Esophagus squamous epithelium (tissue), 5 donors: ENCODE measurements at places on chromosomes 3 and 15. TPM values are rescaled to one million over a fixed set of nuclear protein-coding genes. Genes with fewer than 3 reads are reported as not detected.

The B3GNT5 gene
- 26.3 TPM for total RNA-seq

The STRIT1 gene
- total RNA-seq, result not detected

DNA sequence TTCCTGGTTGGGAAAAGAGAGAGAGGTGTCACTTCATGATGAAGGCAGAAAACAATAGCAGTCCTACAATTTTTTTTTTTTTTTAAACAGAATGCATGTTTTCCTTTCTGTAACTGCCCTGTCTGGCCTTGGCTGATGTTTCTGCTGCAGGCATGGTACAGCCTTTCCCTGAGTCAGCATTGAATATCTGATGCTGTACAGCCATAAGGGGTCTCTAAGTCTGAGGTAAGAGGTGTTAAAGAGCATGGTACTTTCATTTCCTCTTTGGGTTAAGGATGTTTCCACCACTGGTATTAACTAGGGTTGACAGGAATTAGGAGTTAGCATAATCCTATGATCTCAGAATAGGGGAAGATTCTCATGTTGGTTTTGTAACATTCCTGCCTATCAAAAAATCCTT is 147.4 kb downstream of the CHST2 start:
- DNase-seq, result no peak

DNA sequence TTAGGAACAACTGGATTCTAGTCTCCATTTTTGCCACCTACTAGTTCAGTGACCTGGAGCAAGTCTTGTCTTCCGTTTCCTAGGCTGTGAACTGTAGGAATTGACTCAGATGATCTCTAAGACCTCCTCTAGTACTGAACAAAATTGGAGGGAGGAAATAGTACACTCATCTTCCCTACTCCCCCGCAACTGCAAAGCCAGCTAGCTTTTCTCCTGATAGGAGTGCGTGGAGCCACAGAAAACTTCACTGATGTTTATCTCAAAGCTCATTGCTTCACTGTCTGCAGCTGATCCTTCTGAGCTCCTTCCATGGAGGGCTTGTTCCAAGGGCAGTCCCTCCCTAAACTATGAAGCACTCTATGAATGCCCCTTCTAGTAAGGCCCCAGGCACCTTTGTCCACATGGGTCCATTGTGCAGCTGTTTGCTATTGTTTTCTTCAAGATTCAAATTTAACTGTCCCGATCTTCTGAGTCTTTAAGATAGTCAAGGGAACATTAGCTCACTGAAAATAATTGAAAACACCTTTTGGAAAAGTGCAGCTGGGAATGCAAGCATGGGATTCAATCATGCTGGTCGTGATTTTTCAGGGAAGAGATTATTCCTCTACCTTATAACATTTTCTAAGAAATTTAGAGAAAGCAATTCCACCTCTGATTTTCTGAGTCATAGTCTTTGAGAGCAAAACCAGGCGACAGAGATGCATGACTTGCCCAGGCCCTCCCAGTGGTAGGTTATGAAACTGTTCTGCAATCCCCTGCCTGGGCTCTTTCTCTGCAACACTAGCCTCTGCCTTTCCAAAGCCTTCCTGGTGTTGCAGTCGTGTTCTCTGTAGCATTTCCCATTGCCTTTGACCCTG is 24.3 kb downstream of the FILIP1L start:
- DNase-seq, result no peak

- no peak for DNase-seq
These were observed 12.7 kb upstream of the ACTC1 start for GRCh38 chr15:34808016-34808415.

The SLC24A5 gene
- not detected for total RNA-seq

DNA sequence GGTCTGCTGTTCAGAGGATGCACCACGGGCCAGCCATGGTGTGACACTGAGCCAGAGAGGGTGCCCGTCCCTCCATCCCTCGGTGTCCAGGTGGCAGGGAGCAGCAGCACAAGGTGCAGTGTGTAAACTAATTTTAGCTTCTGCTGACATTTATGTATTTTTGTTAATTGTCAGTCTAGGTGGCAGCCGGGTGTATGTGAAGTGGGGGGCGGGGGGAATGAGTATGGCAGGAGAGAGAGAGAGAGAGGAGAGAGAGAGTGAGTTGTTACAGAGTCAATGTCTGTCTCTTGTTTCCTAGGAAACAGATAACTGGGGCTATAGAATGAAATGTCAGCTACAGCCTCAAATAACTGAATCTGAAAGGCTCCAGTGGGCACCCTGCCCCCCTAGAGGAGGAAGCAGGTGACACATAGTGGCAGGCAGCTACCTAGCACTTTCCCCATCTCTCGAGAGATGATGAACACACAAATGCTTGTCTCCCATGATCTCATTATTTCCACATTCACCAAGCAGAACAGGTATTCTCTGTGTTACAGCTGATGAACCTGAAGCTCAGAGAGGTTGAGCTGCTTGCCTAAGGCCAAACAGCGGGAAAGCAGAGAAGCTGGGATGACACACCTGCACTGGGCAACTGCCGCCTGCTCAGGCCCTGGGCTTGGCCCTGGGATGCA is 24.7 kb downstream of the RASGRF1 start:
- DNase-seq, result no peak
